ENCODE measurements at places on chromosomes 2 and 18.

GRCh38 chr18:27942706-27943105 is 234.2 kb downstream of the CDH2 start:
- ATAC-seq, result no peak

DNA sequence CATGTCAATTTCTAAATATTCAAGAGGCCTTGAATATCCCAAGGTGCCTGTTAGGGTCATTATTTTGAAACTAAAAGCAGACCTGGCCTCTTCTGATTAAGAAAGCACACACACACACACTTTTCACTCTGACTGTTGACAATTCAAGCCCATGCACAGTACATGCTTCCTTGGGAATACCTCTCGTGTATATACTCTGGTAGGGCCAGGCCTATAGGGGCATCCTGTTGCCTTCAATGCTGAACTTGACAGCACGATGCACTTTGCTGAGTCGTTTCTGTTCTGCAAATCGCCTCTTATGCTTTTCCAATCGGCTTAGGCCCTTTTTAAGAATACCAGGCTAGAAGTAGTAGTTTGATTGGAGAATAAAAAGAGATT is 40.6 kb downstream of the IWS1 start:
- no peak for ATAC-seq

DNA sequence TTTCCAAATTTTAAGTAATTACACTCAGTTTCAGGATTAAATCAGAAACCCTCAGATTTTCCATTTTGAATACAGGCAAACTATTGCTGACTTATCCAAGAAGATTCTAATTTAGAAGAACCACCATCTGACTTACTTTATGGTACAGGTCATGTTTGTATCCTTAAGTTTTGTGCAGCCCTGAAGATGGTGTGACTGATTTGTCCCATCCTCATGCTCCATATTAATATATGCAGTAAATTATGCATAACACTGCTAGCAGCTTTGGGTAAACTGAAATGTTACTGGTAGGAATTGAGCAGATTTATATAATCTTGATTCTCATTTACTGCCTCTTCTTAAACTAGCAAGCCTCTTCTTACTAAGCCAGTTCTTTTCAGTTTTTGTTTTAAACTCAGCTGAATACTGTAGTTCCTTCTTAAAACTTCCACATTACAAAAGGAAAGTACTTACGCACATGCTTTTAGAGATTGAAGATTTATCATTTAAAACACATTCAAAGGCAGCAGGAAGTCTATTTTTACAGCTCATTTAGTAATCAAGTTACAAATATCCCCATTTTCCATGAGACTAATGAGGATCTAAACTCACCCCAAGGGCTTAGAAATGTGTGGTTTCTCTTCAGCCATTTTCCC is 25.7 kb downstream of the MEX3C start:
- peak; percentile 53 for ATAC-seq

- ATAC-seq, result no peak
Observed at GRCh38 chr2:191382801-191383200, 137.6 kb downstream of the MYO1B start.

DNA sequence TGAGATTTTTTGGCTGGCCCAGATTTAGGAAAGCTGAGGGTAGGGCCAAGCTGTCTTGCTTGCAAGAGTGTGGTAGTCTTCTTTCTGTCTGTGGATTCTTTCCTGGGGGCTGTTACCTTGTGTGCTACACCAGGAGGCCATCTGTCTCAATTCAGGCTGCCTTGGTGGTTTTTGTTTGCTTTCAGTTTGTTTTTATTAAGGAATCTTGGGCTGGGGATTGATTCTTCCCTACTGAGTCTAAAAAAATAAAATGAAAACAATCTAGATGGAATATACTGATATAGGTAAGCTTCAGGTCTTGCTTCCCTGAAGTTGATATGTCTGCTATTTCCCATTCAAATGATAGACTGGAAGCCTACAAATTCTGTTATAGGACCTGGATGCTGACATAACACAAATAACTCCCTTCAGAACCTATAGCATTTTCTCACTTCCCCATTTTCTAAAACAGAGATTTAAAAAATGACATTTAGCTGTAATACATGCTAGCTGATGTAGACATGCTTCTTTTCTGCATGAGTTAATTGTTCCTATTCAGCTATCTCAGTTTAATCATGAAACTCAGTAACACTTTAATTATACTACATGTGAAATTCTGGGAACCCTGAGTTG is 5.3 kb downstream of the LHCGR start:
- ATAC-seq, result peak; percentile 62

Data from stimulated activated memory B cell treated with anti-CD40 and anti-IgM and Interleukin-4, amounts not matched to agents 10 μg/mL and 1 μg/mL and 100 μg/mL, for 72 hours (primary cell).